Bladder microvascular endothelial cell (primary cell): ENCODE measurements at places on chromosomes 3 and 15. TPM values are rescaled to one million over a fixed set of nuclear protein-coding genes. Genes with fewer than 3 reads are reported as not detected.

The ITGB5 gene
- 128 and 147 TPM in 2 replicates for total RNA-seq

The LEKR1 gene
- 0.25 and 0.49 TPM in 2 replicates for total RNA-seq

The PIF1 gene
- total RNA-seq: 5.9 and 13.4 TPM in 2 replicates

The C3orf62 gene
- 0.97 and 2.0 TPM in 2 replicates for total RNA-seq

The RHOV gene
- not detected in 2 replicates for total RNA-seq

The SMCO1 gene
- not detected in 2 replicates for total RNA-seq

The ITGA11 gene
- total RNA-seq: 1.6 and 34.5 TPM in 2 replicates

The SKOR1 gene
- under 0.01 TPM in 1 of 2 replicates, not detected in the other for total RNA-seq

The RLBP1 gene
- total RNA-seq: not detected in 2 replicates

The GJD2 gene
- total RNA-seq: not detected in 2 replicates

The GOLGA6B gene
- not detected in 2 replicates for total RNA-seq

The NUP210 gene
- 0.16 and 7.9 TPM in 2 replicates for total RNA-seq

The SCN5A gene
- 1.6 and 5.2 TPM in 2 replicates for total RNA-seq

The C2CD4A gene
- under 0.01 and 1.3 TPM in 2 replicates for total RNA-seq

The MST1R gene
- total RNA-seq: 0.81 and 1.0 TPM in 2 replicates

The ECE2 gene
- total RNA-seq: not detected in 2 replicates

The RETNLB gene
- total RNA-seq: not detected in 2 replicates
